ENCODE measurements at places on chromosomes 11 and 22. TPM values are rescaled to one million over a fixed set of nuclear protein-coding genes. Genes with fewer than 3 reads are reported as not detected.

ARHGAP20 gene
- total RNA-seq, result 23.0 TPM

UPK3A gene
- total RNA-seq, result 88.9 TPM

OR51B2 gene
- 1.7 TPM for total RNA-seq

P4HA3 gene
- 1.0 TPM for total RNA-seq

ABCC8 gene
- total RNA-seq, result 8.7 TPM

ASRGL1 gene
- 5.1 TPM for total RNA-seq

SYT12 gene
- total RNA-seq, result 0.26 TPM

GGTLC2 gene
- total RNA-seq, result not detected

CCDC88B gene
- total RNA-seq, result 2.6 TPM

INSC gene
- 3.0 TPM for total RNA-seq

CYTH4 gene
- total RNA-seq, result 10.8 TPM

BAIAP2L2 gene
- total RNA-seq, result not detected

CPT1B gene
- total RNA-seq, result 6.2 TPM

OR2D2 gene
- 0.53 TPM for total RNA-seq

MRGPRD gene
- total RNA-seq, result not detected

HPX gene
- total RNA-seq, result 1.1 TPM

OR2AG2 gene
- 0.26 TPM for total RNA-seq

KCTD21 gene
- total RNA-seq, result 6.2 TPM

SLC22A25 gene
- total RNA-seq, result not detected

SLC22A8 gene
- total RNA-seq, result not detected

Measured in urinary bladder (tissue), 4 donors.